ENCODE measurements at places on chromosomes 13 and 19. TPM values are rescaled to one million over a fixed set of nuclear protein-coding genes. Genes with fewer than 3 reads are reported as not detected.

Gene DZIP1
- total RNA-seq: 13.6 TPM

Gene C13orf46
- 0.08 TPM for total RNA-seq

Gene POSTN
- total RNA-seq: 0.08 TPM

Gene NTN5
- total RNA-seq: not detected

Gene MED29
- 66.8 TPM for total RNA-seq

Gene STOML3
- not detected for total RNA-seq

Gene CCL25
- not detected for total RNA-seq

Gene CASP14
- total RNA-seq: not detected

All from A549 treated with CORT108297 at 1 μM for 4 hours (cell line).